ENCODE measurements at places on chromosomes 5 and 9.

- no peak for DNase-seq
These were observed at the start of gene FAM81B for GRCh38 chr5:95390812-95391492. Gene FAM81B (plus strand): TSS chr5:95391366. CDS start chr5:95391390, 24 bp downstream.

GRCh38 chr9:97319395-97319794, 11.9 kb downstream of the CCDC180 start:
- no peak for DNase-seq

- no peak for DNase-seq
These were observed 12.0 kb downstream of the GLRX start for GRCh38 chr5:95810305-95811125.

GRCh38 chr9:21513431-21513830, 31.3 kb upstream of the IFNE start:
- no peak for DNase-seq

DNA sequence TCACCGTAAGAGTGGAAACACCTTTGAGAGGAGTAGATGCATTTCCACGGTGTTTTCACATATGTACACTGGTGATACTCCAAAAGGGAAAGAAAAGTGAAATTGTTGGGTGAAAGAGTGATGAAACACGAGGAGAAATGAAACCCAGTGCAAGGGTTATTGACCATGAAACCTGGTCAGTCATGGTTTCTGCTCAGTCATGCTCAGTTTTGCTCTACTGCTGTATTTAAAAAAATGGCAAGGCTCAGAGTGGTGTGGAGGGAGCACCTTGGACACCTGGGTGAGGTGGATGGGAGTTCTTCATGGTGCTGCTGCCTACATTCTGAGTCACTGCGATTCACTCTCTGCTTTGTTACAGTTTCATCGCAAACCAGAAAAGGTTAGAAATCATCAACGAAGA, 32.3 kb downstream of the NTRK2 start:
- no peak for DNase-seq

GRCh38 chr9:103407260-103407659, 412.1 kb downstream of the CYLC2 start:
- DNase-seq: no peak

DNA sequence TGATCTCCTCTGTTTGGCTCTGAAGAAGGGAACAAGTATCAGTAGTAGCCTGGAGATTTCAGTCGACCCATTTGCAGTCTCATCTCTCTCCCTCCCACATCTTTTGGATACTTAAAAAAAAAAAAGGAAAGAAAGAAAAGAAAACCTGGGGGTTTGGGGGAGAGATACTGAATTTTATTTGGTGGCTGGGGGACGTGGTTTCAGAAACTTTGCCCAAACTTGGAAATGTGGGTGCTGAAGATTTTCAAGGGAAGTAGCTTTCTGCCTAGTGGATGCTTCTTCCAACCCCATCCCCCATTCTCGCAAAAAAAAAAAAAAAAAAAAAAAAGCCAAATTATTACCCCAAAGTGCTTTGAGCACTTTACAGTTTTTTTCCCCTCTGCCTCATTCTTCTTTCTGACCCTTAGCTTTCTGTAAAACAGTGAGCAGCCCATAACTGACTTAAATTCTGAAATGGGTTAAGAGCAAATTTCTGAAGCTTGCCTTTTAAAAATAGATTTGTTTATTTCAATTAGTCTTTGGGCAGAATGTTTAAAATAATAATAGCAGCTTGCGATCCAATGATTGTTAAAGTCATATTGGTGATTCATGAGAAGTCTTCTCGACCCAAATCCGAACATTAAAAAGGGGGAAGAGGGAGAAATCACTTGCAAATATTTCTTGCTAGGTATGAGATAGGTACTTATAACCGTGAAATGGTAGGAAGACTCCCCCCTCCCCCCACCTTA, 894 bp downstream of the FST start:
- DNase-seq: no peak

DNA sequence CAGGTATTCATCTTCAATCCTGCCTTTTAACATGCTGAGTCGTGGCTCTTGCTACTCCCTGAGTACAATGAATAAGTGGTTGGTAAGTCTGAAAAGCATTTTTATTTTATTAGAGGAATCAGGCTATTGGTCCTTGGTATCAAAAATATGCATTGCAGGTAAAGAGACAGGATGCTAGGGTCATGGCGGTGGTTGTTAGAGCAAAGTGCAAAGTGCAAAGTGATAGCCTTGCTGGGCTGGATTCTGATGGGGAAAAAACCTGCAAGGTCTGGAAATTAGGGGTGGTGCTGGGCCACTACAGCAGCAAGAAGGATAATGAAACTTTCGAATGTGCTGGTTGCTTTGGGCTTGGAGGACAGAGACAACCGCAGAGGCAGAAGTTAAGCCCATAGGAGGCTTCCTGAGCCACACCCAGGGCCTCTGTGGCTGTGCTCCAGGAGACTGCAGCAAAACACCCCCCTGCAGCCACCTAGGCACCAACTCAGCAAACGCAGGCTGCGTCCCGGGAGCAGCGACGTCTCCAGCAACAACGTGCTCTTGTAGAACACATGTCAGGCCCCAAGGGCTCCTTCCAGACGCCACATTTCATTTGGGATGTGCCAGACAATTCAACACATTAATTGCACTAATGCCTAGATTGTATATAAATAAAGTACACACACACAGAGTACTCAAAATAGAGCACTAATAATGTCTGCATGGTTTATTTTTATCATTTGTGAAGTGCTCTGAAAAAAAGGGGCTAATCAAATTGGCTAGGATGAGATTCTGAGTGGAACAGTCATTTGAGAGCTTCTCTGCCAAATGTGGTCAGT, 149.8 kb upstream of the RAPGEF1 start:
- DNase-seq: no peak

DNA sequence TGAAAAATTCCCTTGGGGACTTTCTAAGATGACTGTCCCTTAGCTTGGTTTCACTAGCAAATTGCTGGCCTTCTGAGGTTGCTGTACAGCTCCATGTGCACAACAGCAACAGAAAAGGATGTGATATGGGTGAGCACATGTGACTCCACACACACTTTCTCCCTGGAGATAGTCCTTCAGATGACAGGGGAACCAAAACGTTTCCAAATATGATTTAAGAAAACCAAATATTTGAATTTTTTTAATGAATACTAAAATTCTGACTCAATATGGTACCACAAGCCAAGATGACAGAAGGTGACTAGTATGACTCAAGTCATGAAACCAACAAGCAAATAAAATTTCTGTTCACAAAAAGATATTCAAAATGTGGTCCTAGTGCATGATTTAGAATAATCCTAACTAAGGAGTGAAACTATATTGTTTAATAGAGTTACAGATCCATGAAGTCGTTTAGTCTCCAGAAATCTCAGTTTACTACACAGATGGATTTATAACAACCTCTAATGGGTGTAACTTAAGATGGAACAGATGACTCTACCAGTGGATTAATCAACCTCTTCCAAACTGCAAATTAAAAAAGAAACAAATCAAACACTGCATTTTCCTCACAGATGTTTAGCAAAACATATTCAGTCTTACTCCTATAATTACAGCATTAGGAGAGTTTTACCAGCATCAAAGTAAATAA, 144.8 kb upstream of the PIK3R1 start:
- no peak for DNase-seq

DNA sequence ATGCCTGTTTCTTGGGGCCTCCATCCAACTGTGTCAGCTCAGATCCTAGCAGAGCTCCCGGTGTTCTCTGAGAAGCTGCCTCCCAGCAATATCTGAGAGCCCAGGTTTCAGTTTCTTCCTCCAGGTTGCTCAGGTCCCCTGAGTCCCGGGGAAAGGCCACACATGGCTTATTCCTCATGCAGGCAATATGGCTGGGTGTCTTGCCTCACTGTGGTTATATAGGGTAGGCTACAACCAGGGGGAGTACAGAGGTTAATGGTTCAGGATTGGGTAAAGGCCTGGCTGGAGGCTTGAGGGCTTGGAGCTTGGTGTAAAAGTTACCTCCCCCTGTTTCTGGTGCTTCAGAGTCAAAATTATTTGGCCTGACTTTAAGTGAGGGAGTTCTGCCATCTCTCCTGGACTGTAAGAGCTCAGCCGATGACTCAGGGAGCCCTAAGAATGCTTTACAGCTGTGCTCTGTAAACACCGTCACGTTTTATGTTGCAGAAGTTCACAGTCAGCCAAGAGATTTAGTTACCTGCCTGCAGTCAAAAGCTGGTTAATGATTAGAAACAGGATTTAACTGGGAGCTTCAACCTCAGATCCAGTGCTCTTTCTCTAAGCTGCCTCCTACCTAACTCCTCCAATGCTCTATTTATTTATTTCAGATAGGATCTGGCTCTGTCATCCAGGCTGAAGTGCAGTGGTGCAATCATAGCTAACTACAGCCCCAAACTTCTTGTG, 24.3 kb upstream of the UBAP2 start:
- DNase-seq: no peak

DNA sequence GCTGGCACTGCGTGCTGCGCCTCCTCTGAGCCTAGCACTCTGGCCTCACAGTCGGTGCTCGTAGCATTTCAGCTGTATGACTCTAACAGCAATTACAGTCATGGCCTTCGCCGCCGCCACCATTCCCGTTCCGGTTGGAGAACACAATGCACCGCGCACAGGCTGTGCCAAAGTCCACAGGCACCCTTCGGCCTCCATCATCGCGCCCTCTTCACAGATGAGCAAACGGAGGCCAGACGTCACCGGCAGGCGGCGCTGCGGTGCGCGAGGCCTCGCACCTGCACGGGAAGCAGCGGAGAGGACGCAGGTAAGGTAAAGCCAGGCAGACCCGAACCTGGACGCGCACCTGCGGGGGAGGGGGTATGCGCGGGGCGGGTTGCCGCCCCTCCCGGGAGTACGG, 128.9 kb downstream of the BARX1 start:
- DNase-seq: no peak

DNA sequence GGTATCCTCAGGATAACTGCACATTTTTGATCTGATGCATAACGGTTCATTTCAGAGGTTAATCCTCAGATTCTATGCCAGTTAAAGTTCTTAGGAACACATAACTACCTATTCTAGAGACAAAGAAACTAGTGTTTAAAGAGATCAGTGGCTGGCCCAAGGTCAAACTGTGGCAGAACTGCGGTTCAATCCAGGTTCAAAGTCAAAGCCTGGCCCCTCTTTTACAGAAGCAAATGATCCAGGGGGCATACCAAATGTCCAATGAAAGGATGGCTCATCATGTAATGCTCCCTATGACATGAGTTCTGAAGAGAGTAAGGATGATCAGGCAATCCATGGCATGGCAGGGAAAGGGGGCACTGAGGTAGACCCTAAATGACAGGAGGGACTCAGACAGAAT, 283.3 kb downstream of the SPOCK1 start:
- no peak for DNase-seq

DNA sequence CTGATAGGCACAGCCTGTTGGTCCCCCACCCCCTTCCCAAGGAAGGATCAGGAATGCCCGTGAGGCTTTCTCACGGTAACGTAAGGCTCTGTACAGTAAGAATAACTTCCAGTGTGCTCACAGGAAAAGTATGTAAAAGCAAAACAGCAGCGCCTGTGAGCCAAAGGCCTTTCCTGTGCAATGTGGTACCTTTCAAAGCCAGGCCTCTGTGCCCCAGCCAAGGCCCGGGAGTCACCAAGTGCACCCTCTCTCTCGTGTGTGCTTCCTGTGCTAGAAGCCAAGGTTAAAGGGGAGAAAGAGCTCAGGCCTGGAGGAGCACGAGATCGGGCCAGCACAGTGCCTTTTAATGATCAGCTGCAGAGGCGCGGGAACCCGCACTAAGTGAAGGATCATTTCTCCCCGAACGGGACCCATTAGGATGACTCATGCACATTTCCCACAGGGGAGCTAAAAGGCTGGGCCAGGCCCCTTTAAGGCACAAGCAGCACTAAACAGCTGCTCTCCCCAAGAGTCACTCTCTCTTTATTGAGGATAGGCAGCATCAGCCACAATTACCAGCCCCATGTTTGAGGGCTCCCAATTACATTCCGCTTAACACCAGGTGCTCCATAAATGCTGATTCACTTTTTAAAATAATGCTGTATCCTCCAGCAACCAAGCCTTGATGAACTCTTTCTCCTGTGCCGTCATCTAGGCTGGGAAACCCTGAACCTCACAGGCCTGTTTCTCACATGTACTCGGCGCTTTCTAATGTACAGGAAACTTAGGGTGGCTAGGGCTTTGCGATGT, 42.8 kb downstream of the SHB start:
- DNase-seq: no peak

DNA sequence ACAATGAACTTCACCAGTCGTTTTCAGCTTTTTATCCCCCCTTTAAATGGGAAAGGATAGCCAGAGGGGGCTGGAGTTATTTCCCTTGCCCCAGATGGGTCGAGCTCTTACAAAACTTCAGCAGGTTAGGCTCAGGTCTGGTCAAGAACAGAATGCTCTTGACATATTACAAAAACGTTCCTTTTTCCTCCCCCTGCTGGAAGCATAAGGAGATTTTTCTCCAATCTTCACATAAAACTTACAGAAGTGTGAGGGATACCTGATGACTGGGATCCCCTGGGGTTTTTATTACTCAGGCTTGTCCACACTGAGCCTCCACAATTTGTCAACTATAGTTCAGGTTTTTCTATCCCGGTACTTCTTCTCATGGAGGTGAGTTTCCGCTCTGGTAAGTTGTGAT, 60.8 kb downstream of the CSF2 start:
- DNase-seq: no peak

- DNase-seq: no peak
These were observed 41.1 kb downstream of the NFX1 start for GRCh38 chr9:33331377-33331891.

DNA sequence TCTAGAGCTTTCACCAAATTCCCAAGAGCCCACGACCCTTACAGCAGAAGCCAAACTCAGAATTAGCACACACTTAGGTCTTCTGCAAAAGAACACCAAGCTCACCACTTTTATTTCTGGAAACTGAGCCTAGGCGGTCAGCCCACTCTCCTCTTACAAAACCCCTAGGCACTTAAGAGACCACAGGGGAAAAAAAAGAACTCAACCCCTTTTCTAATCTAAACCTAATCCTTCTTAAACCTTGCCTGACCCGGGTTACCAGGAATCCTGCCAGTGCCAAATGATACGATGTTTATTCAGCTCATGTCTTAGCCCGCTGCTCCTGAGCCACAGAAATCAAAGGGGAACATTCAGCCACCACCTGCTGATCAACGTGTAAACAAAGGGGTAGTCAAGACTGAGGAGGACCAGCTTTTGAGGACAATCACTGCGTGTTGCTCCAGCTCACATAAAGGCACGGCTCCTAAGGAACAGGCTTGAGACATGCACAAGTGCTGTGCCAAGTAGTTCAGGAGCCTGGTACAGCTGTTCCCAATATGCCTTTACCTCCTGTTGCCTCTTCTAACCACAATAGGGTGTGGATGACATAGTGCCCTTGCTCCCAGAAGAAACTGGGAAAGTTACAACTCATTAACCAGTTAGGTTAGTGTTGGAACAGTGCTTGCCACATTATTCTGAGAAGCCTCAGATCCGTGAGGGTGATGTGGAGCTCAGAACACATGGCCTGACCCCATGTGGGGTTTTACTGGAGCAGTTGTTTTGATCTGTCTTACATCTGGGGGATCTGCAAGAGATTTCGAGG, 49.3 kb downstream of the ZFAND5 start:
- no peak for DNase-seq

Data from activated CD8-positive, alpha-beta memory T cell treated with anti-CD3 and anti-CD28 coated beads for 4 hours (primary cell).